ENCODE measurements at places on chromosomes 4 and X.

GRCh38 chrX:39613482-39613995 lies 484.2 kb downstream of the BCOR start:
- peak; percentile 62 for DNase-seq

DNA sequence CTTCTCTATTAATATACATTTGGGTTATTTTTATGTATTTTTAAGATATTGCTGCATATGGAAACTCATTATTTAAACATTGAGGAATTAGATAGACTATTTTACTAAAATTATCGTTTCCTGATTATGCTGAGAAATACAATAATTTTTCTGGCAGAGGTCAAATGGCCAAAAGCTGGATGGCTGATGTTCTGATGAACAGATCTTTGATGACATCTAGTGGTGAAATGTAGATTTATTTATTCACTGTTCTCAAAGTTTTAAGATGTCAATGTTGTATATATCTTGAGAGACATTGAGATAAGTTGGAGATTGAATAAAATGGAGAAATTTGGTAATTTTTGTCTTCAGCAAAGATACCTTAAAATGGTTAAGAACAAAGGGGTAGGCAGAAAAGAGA lies 96.2 kb downstream of the UGT8 start:
- DNase-seq: peak; percentile 49

GRCh38 chr4:141853091-141853764 lies 216.8 kb downstream of the IL15 start:
- DNase-seq: peak; percentile 62

- DNase-seq: no peak
Observed at GRCh38 chrX:129039176-129039575, 484.1 kb downstream of the SMARCA1 start.

- DNase-seq: no peak
Observed at GRCh38 chrX:146602246-146602645, 207.3 kb upstream of the CXorf51B start.

GRCh38 chr4:125169192-125169591 lies 145.6 kb upstream of the FAT4 start:
- DNase-seq: no peak

DNA sequence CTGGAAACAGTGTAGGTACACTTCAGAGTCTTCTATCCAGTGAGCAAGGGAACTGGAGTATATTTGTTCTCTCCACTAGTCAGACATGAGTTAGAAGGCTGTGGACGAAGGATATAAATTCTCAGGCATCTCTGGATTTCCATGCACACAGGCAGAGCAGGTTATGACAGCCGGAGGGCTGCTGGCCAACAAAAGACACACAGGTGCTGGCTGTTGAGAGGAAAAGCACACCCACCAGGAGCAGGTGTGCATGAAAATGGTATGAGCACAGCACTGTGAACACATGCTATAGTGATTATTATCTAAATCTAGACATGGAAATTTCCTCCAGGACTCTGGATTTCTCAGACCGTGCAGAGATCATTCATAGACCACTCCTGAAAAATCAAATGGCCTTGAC lies 444.7 kb upstream of the RPS6KA3 start:
- DNase-seq: no peak

DNA sequence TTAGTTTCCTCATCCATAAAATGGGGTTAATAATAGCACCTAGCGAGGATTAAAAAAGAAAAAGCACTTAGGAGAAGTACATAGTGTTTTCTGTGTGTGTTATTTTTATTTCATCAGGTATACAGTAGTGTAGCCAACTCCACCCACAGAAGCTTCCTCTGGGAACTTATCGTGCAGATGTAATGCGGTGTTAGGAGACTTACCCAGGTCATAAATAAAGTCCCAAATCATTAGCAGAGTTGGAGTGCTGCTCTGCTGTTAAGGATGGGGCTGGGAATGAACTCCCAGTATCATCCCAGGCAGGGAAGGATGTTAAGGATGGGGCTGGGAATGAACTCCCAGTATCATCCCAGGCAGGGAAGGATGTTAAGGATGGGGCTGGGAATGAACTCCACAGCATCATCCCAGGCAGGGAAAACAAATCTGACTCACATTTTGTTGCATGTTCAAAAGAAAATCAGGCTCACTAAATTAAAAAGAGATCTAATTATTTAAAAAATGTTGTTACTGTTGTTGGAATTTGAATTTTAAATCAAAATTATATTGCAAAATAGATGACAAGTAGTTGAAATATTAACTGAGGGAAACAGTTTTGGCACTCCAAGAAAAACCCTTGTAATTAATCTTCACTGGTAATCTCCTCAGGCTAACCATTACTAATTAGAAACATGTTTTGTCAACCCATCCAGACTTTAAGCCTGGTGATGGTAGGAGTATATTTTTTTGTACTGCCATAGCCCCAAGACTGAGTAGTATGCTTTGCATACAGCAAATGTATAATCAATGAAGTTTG lies 10.2 kb upstream of the SFRP2 start:
- DNase-seq: no peak

DNA sequence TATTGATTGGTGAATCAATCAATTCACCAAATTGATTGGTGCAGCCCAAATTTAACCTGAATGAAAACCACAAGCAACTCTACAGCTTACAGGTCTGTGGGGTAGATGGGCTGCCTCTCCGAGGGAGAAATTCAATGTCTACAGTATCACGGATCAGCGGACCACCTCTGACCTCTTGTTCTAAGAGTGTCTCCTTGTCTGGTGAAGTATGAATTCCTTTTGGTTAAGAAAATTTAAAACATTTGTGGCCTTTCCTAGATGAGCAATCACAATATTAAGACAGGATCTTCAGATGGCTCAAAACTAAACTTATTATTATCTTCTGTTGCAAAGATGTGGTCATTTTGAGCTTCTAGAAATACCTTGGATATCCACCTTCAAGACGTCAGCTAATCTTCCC lies 153.3 kb downstream of the IL15 start:
- no peak for DNase-seq

GRCh38 chr4:22237155-22237751 lies 278.6 kb downstream of the ADGRA3 start:
- DNase-seq: no peak

DNA sequence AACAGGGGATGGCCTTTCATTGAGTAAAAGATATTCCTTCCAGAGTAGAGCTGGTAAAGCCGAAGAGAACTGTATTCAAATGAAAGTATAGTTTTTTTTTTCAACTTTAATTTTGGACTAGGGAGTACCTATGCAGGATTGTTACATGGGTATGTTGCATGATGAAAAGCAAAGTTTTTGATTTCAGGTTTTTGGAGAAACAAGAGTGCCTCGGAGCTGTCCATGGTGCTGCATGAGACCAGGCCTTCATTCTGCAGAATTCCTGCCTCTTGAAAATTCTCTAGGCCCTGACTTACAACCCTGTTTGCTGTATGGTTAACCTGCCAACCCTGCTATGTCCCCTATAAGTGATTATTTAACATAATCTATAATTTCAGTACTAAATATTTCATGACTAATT lies 1065.7 kb upstream of the FTHL17 start:
- DNase-seq: no peak

- no peak for DNase-seq
Observed at GRCh38 chr4:73583666-73584065, 36.6 kb downstream of the RASSF6 start.

DNA sequence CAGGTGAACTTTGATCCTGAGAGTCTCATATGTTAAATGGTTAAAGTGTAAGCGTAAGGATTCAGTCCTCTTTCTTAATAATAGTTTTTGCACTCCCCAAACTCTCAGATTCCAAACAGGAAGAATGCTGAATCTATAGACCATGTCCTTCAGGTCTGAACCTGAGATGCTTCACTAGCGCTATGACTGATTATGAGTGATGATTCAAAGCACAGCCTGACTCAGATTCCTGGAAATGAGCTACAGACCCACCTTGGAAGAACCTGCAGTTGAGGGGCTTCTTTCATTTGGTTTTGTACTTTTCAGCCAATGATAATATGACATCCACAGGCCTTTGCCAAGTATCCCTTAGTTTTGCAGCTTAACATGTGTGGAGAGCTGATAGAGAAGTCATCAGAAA lies 1.4 kb downstream of the EDNRA start:
- DNase-seq: no peak

DNA sequence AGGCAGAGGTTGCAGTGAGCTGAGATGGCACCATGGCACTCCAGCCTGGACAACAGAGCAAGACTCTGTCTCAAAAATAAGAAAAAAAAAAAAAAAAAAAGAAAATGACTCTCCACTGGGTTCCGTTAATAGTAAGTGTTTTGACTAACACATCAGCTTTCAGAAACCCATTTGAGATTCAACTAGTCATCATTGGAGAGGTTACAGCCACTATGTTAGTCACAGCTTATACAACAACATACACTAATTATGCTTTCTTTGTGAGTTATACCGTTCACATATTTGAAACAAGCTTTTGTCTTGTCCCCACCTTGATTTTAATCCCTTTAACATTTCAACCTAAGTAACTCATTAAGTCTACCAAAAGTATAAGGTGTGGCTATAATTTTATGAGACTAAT lies 48.2 kb downstream of the HADH start:
- no peak for DNase-seq

- no peak for DNase-seq
Observed at GRCh38 chr4:142416121-142416520, 430.0 kb downstream of the INPP4B start.

- no peak for DNase-seq
Observed at GRCh38 chr4:140719686-140720085, 36.5 kb downstream of the TBC1D9 start.

DNA sequence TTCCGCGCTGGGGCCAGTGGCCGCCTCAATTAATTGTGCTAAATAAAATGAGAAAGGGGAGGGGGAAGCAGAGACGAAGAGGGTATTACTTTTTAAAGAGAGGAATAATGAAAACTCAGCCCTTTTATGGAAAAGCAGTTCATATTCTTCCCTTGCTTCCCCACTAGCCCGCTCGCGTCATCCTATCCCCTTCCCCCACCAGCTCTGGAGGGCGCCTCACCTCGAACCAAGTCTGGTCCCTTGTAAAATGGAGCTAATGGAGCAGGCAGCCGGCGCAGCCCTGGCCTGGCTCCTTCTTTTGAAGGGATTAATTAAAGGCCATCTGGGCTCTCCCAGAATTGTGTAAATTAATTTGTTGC lies 511 bp upstream of the NKX6-1 start:
- peak; percentile 86 for DNase-seq

GRCh38 chrX:150028692-150029091 lies 90.4 kb upstream of the EOLA2 start:
- DNase-seq: no peak

DNA sequence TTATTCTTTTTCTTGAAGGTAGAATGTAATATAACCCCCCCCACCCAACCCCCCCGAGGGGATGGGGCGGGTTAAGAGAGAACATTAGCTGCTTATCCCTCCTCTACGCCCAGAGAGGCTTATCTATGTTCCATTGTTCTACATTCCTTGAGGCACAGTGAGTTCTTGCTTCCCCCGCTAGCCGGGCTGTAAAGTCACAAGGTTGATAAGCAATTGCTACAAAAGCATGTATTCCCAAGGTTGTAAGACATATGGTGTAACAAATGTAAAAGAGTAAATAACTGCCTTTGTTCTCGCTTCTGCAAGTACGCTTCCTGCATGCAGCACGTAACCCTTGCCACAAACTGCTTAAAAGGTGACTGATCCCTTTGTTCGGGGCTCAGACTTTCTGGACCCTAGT lies 8.2 kb downstream of the DCAF8L2 start:
- DNase-seq: no peak

DNA sequence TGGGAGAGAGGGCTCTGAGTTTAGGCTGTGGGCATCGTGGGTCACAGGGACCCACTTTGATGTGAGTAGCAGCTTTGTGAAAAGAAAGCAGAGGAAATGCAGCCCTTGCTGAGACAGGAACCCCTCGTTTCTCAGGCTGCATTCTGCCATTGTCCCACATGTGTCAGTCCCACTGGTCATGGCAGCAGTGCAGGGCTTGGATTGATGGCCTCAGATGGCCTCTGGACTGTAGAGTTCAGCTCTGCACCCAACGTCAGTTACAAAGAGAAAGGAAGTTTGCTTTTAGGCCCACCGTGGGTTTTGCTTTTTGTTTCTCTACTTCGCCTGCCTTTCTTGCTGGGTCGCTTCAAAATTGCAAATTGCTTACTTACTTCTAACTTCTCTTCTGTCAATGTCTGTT lies 248.3 kb upstream of the KLF3 start:
- no peak for DNase-seq

DNA sequence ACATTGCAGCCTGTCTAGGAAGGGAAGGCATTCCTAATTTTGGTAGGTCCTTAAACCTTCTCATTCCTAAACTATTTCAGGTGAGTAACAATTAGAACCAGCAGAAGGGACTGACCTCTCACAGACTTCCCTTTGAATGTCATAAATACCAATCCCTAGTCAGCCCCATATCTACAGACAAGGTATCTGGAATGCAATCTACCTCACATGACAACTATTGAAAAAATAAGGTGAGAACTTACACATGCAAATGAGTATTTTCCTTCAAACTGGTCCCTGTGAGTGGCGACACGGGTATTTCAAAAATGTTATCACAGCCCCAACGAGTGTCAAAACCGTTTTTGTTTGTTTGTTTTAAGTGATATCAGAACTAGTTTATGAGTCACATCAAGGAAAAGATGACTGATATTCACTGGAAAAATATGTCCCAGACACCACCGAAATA lies 102.4 kb upstream of the VCX2 start:
- DNase-seq: no peak

- DNase-seq: no peak
Observed at GRCh38 chr4:183012879-183013729, 86.0 kb upstream of the WWC2 start.

- no peak for DNase-seq
Observed at GRCh38 chr4:13056630-13057189, 427.4 kb downstream of the RAB28 start.

DNA sequence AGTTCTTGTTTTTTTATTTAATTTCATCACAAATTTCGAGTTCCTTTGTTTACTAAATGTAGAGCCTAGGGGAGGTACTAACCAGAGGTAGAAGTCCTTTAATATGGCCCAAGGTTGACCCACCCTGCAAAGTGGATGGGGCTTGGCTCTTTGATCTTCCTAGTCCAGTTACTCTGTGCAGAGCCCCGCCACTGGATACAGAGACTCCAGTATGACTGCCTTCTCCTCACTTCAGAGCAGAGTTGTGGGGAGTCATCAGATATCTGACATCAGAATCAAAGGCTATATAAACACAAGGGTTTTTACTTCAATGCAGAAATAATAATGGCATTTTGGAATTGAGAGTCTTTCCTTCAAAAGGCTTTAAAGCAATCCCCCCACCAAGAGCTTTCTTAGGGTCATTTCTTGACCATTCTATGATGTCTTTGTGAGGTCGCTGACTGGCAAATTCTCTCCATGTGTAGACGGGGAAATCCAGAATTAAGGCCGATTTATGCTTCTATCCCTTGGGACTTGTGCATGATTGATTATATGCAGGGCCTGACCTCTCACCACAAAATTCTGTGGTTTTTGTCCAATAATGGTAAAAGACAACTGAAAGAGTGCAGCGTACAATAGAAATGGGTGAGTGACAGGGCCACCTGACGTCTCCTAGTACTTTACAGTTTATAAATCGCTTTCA lies 88.3 kb upstream of the CITED1 start:
- DNase-seq: no peak

- DNase-seq: no peak
Observed at GRCh38 chr4:72377491-72378194, 191.4 kb downstream of the ADAMTS3 start.

- DNase-seq: no peak
Observed at GRCh38 chrX:3501833-3502535, 155.5 kb upstream of the MXRA5 start.

- DNase-seq: peak; percentile 53
Observed at GRCh38 chr4:3047464-3048286, 26.7 kb downstream of the HTT-AS start.

- DNase-seq: no peak
Observed at GRCh38 chr4:121164291-121164690, at the start of gene TNIP3. TSS of gene TNIP3 (minus strand) at chr4:121164321. CDS start at chr4:121164125, 196 bp downstream.

- DNase-seq: no peak
Observed at GRCh38 chr4:89765966-89766365, 71.0 kb downstream of the SNCA start.

GRCh38 chrX:130793975-130794374 lies 109.0 kb downstream of the ENOX2 start:
- no peak for DNase-seq
